Forelimb muscle (tissue), 1 donor: ENCODE measurements at places on chromosomes 1 and 21. TPM values are rescaled to one million over a fixed set of nuclear protein-coding genes. Genes with fewer than 3 reads are reported as not detected.

DNA sequence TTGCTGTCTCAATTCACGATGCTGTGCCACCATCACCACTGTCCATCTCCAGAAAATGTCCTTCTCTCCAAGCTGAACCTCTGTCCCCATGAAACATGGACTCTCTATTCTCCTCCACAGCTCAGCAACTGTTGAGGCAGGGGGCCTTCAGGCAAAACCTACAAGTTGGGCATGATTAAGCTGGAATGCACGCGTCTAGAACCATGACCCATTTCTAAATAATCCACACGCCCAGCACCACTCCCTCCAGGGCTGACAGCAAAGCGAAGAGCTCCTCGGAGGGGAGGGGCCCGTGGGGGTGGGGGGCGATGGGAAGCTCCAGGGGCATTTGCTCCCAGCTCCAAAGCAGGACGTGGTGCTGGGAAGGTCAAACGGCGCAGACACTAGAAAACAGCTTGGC, 3.3 kb upstream of the HES5 start:
- no peak for DNase-seq

DNA sequence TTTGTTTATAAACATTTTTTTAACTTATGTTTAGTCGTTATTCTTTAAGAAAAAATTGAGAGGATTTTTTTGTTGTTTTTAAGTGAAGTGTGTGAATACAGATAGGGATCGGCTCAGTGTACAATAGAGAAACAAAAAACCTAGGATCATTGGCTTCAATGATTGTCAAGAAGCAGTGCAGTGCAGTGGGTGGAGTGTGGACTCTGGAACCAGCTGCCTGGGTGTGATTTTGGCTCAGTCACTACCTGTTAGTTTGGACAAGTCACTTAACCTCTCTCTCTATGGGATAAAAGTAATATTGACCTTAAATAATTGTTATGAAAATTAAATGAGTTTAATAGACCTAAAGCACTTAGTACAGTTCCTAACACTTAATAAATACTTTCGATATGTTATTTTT, 41.3 kb downstream of the SCCPDH start:
- no peak for DNase-seq

DNA sequence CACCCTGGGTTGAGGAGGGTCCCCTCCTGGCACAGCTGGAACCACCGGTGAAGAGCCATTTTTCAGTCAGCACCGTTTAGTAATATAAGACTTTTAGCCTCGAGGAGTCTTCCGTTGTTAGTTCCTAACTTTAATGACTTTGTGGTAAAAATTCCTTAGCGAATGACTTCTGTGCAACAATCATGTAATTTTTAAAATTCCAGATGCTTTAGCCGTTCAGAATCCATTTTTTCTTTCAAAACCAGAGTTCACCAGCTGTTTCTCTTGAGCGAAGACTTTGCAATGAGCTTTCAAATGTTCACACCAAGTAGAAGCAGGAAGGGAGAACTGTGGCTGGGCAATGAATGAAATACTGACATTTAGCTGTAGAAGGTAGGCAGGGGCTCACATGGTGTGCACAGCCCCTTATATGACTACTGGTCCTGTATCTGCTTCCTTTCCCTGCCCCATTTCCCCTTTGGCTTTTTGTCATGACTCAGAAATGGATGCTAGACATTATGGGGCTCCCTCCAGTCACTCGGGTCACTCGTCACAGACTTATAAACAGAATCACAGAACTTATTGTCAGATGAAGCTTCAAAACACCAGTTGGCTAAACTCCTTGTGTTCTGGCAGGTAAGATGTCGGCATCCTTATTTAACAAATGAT, 4.1 kb downstream of the DISC1 start:
- no peak for DNase-seq

GRCh38 chr1:233034836-233035235, 84.4 kb downstream of the NTPCR start:
- no peak for DNase-seq

RXFP4 gene
- not detected for polyA plus RNA-seq

DISC1 gene
- polyA plus RNA-seq: 6.3 TPM

PLEKHN1 gene
- 0.08 TPM for polyA plus RNA-seq

SLC30A2 gene
- polyA plus RNA-seq: 1.00 TPM
